RKO (cell line): ENCODE measurements at places on chromosomes 2 and 18.

DNA sequence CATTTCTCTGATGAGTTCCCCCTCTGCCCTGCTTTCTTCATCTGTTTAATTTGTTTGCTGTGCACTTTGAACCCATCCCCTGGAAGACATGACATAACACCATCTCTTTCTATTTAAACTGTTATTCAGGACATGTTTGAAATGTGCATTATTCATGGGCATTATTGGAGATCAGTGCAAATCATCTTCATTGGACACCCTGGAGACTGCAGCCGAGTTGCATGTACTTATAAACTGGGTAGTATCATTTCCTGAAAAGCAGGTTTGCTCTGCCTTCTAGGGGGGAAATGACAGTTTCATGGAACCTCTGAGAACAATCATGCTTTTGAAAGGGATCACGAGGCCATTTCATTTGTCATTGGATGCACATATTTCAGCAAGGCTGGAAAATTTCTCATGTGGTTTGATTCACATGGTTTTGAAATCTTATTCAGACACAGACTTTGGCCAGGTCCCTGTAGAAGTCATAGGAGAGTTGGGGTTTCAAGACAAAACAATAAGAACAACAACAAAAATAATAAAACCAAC, 462.8 kb upstream of the MEX3C start:
- no peak for DNase-seq

GRCh38 chr2:12607971-12608370, 108.8 kb upstream of the TRIB2 start:
- no peak for DNase-seq

DNA sequence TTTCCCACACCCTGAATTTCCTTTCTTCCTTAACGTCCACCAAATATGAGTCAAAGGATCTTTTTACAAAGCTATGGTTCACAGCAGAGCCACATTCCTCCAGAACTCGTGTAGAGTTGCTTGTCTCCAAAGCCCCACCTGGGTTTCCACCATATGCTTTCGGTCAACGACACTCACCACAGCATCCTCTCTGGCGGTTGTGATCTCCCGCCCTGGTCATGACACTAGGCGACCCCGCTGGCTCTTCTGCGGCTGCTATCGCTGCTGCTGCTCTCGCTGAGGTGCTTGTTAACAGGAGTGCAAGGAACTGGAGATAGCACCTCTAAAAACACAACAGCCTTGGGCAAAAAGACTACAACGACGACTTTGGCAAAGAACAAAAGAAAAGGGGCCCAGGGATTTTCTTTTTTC, 340 bp downstream of the SLC40A1 start:
- DNase-seq = no peak

DNA sequence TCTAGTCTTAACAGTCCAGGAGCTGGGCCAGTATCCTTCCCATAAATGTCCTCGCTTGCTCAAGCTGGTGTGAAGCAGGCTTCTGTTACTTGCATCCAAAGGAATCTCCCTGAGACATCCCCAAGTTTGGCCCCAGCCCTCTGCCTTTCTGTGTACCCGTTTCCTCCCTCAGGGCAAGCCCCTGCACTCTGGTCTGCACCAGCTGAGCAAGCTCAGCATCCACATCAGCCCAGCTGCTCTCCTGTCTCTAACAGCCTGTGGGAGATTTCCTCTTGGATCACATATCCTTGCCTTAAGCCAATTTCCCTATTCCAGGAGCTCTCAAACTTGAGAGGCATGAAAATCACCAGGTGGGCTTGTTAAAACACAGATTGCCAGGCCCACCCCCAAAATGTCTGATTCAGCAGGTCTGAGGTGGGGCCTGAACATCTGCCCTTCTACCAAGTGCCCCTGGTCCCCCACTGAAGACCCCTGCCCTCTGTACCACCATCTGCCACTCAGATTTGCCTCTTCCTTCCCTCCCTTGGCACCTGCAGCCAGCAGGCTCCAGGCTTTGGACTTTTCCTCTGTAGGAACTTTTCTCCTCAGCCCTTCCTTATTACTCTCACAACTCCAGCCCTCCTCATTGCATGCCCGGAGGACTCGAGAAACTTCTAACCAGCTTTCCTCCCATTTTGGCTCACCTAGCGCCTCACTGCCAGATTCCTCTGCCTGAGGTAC, 32.1 kb downstream of the REEP1 start:
- no peak for DNase-seq

DNA sequence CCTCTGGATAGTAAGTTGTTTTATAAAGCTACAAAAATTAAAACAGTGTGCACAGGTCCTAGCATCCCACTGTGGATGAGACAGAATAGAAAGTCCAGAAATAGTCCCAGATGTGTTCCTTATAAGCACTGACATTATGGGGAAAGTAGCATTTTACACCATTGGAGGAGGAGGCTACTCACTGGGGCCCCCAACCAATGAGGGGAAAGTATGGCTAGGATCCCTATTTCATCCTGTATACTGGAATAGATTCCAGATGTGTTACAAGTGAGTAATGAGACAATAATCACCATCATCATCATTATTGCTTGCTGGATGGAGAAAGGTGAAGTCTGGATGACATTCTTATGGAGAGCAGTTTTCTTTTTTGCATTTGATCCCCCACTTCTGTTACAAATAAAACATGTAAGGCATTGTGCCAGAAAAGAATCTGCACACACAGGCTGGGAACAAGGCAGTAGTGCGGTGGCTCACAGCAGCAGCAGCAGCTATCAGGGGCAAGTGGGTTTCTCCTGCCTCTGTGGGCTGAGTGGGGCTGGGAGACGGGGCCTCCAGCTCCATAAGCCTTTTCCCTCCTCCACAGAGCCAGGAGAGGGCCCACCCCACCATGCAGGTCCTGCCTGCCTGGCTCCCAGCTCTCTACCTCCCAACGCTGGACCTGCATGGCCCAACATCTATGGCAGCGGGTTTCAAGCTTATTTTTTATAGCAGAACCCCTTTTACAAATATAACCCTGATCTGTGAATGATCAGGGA, 5.0 kb downstream of the ARID5A start:
- no peak for DNase-seq

GRCh38 chr2:65164426-65164891, 34.6 kb upstream of the RAB1A start:
- no peak for DNase-seq

DNA sequence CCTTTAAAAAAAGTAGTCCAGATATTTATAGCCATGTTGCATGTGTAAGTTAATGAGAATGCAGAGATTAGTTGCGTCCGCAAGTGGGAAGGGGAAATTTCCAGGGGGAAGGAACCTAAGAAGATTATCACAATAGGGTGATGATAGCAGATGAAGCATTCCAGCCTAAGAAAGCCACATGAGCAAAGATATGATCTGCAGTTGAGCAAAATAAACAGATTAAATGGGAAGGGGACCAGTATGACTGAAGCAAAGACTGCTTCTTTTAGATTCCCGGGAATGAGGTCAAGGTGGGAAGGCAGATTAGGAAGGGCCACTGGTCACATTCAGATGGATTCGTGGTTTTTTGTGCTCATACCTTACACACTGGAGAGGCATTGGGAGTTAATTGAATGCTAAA, 154.6 kb upstream of the CDH2 start:
- no peak for DNase-seq

DNA sequence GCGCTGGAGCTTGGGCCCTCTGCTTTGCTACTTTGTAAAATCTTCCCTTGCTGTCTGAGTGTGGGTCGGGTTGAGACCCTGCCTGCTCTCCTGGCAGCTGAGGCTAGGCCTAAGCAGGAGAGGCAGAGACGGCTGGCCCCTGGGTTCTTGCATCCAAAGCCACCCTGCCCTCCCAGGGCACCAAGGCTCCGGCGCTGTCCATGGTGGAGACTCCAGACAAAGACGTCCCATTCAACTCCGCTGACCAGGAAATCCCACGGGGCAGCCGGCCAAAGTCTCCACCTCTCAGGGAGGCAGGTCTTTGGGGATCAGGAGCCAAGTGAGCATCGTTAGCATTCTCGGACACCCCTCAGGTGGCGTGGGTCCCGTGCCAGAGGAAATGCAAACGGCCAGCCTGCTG, 2.6 kb upstream of the PRLH start:
- no peak for DNase-seq

GRCh38 chr18:1846640-1847039, 724.7 kb downstream of the METTL4 start:
- DNase-seq = no peak

GRCh38 chr18:31792580-31792911, 31.9 kb upstream of the SLC25A52 start:
- DNase-seq = no peak

DNA sequence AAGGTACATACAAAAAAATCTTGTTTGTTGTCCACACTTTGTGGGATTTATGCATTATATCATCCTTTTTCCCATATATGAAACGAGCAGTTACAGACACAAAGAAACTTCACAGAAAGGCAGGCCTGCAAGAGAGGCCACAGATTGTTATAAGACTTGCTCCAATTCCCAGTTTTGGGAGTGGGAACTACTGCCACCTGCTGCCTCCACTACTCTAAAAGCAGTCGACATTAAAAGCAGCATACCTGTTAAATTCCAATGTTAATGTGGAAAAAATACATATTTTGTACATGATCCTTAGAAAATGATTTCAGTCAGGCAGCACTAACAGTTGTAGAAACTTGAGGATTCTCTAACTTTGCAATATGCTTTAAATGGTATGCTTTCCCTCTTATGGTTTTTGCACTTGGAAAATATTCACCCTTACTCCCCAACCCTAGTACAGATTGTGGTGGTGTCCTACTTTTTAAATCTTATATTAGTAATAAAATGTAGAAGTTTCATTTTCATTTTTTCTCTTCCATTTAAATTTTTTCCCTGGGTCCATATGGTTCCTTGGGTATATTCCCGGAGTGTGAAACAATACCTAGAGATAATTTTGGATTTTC, 37.9 kb downstream of the SLC38A11 start:
- peak; percentile 52 for DNase-seq

GRCh38 chr2:44389895-44390294, 28.1 kb downstream of the CAMKMT start:
- peak; percentile 18 for DNase-seq

DNA sequence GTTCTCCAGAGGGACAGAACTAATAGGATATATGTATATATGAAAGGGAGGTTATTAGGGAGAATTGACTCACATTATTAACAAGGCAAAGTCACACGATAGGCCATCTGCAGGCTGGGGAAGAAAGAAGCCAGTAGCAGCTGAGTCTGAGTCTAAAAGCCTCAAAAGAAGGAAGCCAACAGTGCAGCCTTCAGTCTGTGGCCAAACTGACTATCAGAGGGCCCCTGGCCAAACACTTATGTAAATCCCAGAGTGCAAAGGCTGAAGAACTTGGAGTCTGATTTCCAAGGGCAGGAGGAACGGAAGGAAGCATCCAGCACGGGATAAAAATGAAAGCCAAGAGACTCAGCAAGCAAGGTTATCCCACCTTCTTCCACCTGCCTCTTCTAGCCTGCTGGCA, 108.0 kb upstream of the LDLRAD4 start:
- no peak for DNase-seq

GRCh38 chr2:126878601-126879000, 20.1 kb upstream of the TEX51 start:
- no peak for DNase-seq

DNA sequence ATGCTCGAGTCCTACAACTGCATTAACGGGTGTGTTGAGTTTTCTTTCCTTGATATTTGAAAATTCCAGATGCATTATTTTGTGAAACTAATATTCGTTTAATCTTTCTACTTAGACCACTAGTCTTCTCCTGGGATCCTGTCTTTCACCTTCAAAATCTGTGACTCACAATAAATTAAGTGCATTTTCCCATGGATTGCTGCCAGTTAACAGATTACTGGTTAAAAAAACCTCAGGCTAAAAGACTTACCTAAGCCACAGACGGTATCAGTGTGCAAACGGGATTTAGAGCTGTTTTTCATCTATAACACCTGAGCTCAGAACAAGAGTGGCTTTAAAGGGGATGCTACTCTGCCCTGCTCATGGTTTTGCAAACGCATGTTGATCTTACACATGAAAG, 10.2 kb downstream of the FECH start:
- DNase-seq = no peak

DNA sequence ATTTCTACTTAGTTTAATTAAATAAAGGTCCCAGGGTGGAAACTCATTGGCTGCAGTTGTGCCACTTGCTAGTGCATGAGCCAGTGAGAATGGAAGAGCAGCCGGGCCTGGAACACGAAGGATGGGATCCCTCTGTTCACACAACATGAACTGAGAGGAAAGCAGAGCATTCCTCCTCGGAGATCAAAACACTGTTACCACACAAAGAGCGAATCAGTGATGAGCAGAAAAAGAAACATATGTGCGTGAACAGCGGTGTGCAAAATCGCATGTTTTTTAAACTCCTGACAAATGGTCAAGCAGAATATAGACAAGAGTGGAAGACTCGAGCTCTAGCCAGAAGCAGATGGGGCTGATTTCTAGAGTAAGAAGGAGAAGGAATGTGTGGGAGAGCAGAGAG, 28.4 kb upstream of the ANKRD44 start:
- no peak for DNase-seq

GRCh38 chr2:234044157-234044556, 6.3 kb upstream of the SPP2 start:
- peak; percentile 35 for DNase-seq

DNA sequence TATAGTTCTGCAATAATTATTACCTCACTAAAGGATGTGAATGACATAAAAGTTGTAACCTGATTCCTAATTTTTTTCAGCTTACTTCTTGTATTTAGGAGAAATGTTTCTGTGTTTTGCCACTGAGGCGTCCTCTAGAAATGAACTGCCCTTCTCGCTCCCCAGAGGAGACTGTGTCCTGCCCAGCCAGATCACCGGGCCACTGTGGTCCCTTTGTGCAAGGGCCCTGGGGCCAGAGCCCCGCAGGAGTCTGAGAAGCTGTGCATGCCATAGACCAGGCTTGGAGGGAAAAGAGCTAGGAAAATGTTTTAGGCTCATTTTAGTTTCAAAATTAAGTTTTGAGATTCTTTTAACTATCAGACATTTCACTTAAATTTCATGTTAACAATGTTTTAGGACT, 31.1 kb upstream of the LDLRAD4 start:
- DNase-seq = no peak
